Stimulated activated CD8-positive, alpha-beta memory T cell treated with anti-CD3 and anti-CD28 coated beads, Interleukin-15, amount 100 ng/mL, for 4 hours (primary cell): ENCODE measurements at places on chromosomes 4 and X.

GRCh38 chr4:112857461-112857860 is 192.0 kb upstream of the ANK2 start:
- no peak for DNase-seq

- DNase-seq, result no peak
Measured at GRCh38 chr4:165167650-165168049, 39.7 kb upstream of the KLHL2 start.

DNA sequence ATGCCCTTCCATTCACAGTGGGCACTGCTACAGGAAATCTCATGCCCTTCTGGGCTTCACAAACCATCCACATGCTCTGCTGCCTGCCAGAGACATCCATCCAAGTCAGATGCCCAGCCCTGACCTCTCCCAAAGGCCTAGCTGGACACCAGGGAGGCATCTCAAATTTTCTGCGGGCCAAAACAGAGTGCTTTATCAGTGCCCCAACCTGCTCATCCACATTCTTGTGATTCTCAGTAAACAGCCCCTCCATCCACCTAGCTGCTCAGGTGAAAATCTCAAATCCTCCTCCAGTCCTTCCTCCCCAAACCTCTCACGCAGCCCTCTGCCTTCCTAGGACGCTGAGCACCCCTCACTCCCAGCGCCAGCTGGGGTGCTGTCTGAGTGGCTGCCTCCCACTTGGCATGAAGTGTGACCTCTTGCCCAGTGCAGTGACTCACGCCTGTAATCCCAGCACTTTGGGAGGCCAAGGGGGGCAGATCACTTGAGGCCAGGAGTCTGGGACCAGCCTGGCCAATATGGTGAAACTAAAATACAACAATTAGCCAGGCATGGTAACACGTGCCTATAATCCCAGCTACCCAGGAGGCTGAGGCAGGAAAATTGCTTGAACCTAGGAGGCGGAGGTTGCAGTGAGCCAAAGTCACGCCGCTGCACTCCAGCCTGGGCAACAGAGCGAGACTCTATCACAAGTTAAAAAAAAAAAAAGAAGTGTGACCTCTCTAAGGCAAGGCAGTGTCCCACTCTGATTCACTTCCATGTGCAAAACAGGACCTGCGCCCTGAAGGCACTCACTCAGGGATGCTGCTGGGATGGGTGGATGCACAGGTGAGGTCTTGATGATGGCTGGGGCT is 1.7 kb upstream of the AFAP1 start:
- no peak for DNase-seq

DNA sequence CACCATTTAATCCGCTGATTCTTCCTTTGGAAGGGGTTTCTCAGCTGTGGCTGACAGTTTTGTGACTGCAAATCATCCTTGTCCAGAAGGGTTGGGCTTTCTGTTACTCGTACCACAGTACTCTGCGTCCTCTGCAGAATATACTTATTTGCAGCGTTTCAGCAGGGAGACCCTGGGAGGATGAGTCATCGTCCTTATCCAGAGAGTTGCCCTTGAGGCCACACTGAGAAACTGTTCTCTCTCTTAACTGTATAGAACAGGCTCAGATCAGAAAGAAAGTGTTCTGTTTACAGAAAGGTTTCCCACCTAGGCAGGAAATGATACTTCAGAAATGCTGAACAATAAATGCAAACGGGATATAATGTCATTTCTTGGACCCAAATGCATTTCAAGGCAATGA is 47.8 kb upstream of the DDX53 start:
- no peak for DNase-seq

DNA sequence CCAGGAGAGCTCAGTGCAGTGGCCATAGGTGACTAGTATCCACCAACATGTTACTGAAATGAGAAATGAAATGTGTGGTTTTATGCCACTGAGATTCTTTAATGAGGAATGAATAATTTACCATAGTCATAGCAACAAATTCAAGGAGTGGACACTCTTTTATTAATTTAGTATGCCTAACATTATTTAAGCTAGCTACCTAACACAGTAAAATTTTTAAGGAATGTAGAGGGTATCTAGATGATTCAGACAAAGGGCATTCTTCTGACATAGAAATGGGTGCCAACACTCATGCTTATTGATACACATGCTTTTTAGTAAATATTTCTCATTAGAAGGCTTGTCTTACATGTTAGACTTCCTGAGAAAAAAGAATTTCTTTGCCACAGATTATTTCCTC is 33.3 kb upstream of the SULT1B1 start:
- DNase-seq, result no peak

DNA sequence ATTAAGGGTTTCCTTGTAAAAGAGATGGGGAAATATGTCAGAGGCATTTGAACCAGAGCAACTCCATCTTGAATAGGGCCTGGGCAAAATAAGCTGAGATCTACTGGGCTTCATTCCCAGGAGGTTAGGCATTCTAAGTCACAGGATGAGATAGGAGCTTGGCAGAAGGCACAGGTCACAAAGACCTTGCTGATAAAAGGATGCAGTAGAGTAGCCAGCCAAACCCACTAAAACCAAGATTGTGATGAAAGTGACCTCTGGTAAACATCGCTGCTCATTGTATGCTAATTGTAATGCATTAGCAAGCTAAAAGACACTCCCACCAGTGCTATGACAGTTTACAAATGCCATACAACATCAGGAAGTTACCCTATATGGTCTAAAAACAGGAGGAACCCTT is 1390.3 kb downstream of the RAPGEF2 start:
- no peak for DNase-seq

- DNase-seq, result no peak
Measured at GRCh38 chr4:176321589-176321988, 1.8 kb downstream of the SPCS3 start.

GRCh38 chr4:55352726-55353125 is 6.7 kb downstream of the SRD5A3 start:
- DNase-seq, result no peak

DNA sequence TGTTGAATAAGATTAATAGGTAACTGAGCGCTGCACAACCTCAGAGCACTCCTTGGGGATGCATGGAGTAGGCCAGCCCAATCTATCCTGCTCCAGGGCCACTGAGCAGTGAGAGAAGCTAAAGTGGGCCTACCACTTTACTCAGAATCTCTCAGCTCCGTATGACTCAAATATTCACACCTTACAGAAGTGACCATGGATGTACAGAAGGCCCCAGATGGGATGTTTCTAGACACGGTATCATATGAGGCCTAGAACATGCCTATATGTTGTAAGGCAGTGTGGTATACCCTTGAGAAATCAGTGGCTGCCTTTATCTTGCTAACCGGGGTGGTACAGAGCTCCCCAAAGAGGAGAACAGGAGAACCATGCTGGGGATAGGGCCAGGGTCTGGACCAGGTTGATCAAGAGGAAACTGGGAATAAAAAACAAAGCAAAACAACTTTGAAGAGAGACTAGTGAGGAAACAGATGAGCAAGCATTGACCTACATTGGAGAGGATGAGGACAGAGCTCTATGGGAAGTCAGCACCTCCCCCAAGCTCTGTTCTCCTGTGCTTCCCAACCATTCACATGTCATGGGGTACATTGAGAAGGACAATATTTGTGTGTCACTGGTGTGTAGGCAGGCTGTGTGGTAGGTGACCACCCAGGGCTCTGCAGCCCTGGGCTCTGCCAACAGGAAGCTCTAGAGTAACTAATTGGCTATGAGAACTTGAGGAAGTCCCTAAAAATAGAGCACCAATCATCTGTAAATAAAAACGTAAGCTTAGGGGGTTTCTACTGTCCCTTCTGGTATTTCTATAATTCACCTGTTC is 31.4 kb downstream of the HOPX start:
- no peak for DNase-seq

- DNase-seq, result no peak
Measured at GRCh38 chr4:53374777-53375258, 2.6 kb upstream of the FIP1L1 start.

DNA sequence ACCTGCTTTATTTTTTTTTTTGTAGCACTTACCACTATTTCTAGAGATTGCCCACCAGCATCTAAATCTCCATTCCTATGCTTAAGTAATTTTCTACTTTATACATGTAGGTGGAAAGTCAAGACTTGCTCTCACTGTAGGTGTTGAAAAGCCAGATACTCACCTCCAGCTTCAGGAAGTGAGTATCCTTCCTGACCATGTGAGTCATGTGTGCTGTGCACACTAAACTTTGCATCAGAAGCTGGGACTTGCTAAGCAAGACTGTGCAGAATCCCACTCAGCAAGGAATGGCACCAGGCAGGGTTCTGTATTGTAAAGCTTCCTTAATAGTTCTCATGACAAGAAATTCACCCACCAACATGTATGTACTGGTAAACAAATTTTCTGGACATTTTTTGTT is 151.8 kb downstream of the POU4F2 start:
- DNase-seq, result no peak

DNA sequence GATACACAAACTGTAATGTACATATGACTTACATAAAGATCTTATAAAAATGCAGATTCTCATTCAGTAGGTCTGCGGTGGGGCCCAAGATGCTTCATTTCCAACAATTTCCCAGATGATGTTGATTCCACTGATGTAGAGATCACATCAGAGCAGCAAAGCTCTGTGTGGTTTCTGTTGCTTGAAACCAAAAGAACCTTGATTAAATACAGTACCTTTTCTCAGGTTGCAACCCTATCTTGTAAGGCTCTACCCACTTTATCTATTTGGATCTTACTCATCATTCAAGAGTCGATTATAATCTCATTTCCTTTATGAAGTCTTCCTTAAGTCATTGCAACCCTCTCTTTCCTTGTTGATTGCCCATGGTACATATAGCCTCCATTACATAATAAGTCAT is 816.8 kb downstream of the RPA4 start:
- no peak for DNase-seq

GRCh38 chrX:3252744-3253143 is 93.7 kb downstream of the MXRA5 start:
- no peak for DNase-seq

DNA sequence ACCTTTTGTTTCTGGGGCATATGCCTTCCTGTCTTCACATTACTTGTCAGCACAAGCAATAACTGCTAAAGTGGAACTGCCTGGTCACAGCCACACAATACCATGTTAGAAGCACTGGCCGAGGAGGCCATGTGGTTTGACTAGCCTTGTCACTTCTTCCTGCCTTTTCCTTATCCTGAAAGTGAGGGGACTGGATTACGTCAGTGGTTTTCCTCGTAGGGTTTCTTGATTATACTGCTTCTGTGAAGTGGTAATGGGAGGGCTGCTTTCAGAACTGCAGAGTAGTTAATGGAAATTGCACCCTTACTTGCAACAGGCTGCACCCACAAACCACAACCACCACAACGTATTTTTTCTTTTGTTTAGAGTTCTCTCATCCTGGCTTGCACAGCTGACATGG is 26.6 kb downstream of the ZRSR2 start:
- DNase-seq, result peak; percentile 11
